Effector CD4-positive, alpha-beta T cell (primary cell): ENCODE measurements at places on chromosomes 12 and 14.

DNA sequence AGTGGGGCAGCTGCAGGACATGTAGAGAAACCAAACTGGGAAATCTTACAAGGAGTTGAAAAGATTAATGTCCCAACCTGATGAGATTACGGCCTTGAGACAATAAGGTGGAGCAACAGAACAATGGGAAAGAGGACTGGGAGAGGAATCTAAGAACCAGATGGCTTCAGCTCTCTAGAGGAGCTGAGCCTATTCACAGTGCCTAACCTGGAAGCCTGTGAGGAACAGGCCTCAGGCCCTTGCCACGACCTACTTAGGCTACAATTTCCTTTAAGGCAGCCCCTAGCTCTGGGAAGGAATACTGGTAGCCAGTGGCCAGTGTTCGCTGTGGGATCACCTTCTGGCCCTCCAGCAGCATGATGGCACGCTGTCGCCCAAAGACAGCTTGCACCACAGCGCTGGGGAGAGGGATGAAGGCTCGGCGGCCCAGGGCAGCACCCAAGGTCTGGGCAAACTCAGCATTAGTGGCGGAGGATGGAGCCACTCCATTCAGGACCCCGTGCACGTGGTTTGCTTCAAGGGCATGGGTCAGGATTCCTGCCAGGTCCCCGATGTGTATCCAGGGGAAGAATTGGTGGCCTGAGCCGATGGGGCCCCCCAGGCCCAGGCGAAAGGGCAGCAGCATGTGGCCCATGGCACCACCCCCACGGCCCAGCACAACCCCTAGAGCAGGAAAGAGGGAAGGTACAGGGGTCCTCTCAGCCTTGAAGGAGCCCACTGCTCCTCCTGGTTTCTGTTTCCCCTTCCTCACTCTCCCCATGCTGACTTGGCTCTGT is 2.6 kb downstream of the SDR39U1 start:
- DNase-seq, result no peak

DNA sequence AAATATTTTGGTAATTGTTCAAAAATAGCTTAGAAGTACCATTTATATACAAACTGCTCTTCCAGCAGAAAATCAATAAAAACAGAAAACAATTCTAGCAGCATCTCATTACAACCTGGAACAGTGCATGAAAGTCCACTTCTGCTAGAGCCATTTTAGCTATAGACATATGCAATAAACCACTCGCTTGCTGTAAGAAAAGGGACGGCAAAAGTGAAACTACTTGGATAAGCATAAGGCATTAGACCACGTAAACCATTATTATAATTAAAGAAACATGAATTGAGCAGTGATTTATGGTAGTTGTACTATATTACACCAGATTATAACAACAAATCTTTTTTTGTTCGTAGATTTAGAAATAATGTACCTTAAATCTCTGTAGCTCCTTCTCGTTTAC is 48.7 kb downstream of the LRIG3 start:
- no peak for DNase-seq

DNA sequence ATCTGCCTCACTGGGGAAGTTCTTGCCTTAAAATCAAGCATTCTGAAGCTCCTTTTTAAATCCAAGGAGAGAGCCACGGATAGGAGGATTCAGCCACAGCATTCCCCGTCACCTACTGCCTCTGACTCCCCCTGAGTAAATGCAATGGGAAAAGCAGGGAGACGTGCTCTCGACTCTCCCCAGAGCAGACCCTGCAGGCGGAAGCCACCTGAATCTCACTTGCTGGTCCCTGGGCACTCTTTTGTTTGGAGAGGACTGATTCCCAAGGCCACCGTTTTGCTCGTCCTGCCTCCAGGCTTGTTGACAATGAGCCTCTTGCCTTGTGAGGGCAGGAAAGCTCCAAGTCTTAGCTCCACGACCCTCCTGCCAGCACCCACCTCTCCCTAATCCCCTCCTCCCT is 204.5 kb downstream of the SLC15A4 start:
- no peak for DNase-seq

GRCh38 chr12:119826661-119827445 is 50.3 kb downstream of the CIT start:
- DNase-seq, result no peak
